ENCODE measurements at places on chromosomes 3 and 15.

- no peak for DNase-seq
Measured at GRCh38 chr3:54488297-54488696, 365.9 kb downstream of the CACNA2D3 start.

DNA sequence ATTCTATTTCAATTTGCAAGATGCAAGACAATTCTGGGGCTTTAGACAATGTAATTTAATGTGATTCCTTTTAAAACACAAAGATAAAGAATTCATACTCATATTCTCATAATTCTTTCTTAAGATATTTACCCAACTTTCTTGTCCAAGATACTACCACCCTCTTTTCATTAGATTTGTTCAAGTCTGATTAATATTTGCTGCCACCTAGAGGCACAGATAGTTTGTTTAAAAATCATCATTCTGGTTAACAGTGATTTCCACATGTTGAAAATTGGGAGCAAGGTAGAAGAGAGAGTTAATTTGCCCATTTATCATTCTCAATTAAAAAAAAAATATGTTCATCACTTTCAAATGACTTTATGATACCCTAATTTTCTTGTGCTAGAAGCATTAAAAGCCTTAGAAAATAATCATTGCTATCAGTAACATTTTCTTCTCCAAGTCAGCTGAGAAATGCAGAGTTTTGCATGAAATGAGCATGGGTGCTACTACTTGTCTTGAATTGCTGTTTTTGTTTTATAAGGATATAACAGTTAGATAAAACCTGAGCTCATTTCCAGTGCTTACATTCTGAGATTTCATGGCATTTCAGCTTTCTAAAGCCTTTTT, 11.6 kb downstream of the TAMM41 start:
- no peak for DNase-seq

GRCh38 chr3:187507905-187508304, 139.7 kb downstream of the RTP4 start:
- DNase-seq, result no peak

DNA sequence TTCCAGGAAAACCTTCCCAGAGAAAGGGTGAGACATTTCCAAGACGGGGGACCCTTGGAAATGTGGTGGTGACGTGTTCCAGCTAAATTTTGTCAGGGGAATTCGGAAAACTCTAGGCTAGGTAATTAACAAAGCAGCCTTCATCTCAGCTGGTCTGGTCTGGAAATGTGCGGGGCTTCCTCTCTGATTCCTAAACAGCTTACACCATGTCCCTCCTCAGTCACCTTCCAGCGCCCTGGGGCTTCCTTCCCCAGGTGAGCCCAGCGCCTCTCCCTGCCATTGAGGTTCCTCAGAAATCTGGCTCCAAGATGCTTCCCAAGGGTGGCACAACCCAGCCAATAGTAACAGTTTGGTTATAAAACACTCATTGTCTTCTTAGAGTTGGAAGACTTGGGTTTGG, 571 bp downstream of the ACAD9 start:
- no peak for DNase-seq

- DNase-seq, result no peak
Measured at GRCh38 chr3:72848703-72849081, 447 bp upstream of the SHQ1 start.

- no peak for DNase-seq
Measured at GRCh38 chr3:149090907-149091306, 4.6 kb upstream of the HLTF start.

GRCh38 chr3:185290266-185290665, 36.4 kb upstream of the EHHADH start:
- no peak for DNase-seq

- DNase-seq, result no peak
Measured at GRCh38 chr3:114809668-114810413, 337.2 kb downstream of the ZBTB20 start.

- DNase-seq, result no peak
Measured at GRCh38 chr15:90209591-90209990, 8.5 kb downstream of the SEMA4B start.

GRCh38 chr3:65352951-65353350, 665.2 kb upstream of the ADAMTS9 start:
- DNase-seq, result no peak

GRCh38 chr15:74212494-74212893, 9.9 kb upstream of the STRA6 start:
- DNase-seq, result no peak

DNA sequence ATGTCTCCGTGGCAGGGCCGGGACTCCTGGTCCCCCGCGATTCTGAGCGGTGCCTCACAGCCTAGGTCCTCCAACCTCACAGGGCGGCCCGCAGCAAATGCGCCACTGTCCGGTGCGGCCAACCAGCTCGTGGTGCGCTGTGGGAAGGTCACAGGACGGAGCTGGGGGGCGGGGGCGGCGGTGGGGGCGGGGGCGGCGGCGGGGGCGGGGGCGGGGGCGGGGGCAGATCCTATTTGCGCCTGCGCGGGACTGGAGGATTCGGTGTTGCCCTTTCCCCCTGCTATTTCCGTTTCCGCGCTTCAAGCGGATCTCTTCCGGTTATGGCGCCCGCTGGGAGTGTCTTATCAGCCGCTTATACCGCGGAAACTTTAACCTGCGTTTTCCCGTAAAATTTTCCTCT, 106.7 kb upstream of the SNRPN start:
- no peak for DNase-seq

DNA sequence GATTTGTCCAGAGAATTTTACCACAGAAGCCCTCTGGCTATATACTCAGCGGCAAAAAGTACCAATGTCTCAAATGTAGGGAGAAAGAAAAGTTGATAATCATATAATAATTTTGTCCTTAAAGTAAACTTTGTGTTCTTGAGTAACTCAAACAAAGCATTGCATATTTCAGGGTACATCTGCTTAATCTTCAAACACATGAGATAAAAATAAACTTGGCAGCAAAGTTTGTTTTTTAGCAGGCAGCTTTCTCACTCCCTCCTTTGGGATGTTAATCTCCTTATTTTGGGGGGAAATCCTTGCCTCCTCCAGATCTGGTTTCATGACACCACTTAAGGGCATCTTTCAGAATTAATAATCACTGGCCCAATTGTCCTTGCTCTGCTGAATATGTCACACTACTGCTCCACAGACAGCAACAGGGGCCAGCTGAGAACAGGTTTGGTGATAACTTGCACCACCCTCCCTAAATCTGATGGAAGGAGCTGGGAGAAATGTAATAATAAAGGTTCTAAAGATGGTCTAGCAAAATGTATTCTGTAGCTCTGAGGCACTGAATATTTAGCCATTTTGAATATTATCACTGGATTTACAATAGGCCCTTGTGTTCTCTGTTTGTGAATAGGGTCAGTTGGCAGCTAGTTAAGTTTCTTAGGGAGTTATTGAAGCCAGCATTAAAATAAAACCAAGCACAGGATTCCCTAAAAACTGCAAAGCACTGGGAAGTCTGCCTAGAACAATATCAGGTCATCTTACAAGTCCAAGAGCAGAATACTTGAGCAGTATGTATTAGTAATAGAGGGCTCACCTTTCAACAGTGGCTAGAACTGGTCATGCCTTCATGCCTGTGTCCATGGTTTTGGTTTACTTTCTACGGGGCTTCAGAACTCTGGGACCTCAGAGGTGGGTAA, 79.2 kb downstream of the EFL1 start:
- DNase-seq, result no peak

GRCh38 chr3:183898028-183898431, 13.3 kb upstream of the PARL start:
- no peak for DNase-seq

- no peak for DNase-seq
Measured at GRCh38 chr3:120196812-120197211, 88.2 kb downstream of the GPR156 start.

- no peak for DNase-seq
Measured at GRCh38 chr15:69075440-69075839, 60.9 kb downstream of the NOX5 start.

GRCh38 chr15:85000937-85001336, 19.3 kb downstream of the PDE8A start:
- DNase-seq, result no peak

DNA sequence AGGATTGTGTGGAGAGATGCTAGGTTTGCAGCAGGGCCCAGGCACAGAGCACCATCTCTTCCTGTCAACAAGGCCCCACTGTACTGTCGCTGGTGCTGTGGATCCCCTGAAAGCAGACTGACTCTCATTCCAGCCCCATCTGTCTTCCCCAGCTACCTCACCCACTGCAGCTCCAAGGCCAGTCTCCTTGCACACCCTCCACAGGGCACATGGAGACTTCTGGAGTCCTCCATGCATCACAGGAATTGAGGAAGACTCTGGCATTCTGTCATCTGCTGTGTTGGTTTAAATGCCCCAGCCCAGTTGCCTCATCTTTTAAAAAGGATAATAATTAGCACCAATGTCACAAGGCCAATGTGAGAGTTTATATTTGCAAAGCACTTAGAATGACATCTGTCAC, 301.2 kb downstream of the RPLP1 start:
- no peak for DNase-seq

DNA sequence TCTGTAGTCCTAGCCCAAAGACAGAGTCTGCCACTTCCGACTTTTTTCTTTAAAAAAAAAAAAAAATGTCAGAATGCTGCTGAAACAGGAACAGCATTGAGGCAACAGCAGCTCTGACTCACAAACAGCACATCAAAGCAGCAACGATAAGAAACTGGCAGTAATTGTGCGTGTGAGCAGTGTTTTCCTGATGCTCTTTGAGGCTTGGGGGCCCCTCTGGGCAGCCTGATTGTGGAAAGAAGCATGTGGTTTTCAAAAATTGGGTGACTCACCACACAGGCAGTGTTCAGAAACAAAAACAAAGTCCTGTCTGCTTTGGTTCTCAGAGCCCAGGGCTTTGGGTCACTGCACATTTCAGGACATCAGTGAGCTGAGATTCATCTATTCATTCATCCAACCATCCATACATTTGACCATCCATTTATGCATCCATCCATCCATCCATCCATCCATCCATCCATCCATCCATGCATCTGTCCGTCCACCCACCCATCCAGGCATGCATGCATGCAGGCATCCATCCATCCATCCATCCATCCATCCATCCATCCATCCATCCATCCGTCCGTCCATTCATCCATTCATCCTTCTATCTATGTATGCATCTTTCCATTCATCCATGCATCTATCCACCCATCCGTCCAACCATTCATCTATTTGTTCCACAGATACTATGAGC, 308.4 kb downstream of the RPLP1 start:
- peak; percentile 68 for DNase-seq

DNA sequence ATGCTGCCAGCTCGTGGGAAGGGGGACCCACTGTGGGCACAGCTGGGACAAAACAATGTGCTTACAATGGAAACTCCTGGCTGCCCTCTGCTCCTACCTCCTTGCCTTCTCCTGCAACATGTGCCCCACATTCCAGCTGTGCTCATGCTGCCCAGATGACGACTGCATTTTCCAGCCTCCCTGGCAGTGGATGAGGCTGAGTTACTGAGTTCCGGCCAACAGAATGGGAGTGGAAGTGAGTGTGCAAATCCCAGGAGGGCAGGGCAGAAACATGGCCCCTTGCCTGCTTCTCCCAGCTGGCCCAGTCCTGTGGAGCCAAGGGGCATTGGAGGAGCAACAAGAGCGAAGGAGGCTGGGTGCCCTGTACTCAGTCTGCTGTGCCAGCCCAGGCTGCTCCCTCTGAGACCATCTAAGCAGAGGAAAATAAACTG, 17.1 kb downstream of the KLF15 start:
- no peak for DNase-seq

DNA sequence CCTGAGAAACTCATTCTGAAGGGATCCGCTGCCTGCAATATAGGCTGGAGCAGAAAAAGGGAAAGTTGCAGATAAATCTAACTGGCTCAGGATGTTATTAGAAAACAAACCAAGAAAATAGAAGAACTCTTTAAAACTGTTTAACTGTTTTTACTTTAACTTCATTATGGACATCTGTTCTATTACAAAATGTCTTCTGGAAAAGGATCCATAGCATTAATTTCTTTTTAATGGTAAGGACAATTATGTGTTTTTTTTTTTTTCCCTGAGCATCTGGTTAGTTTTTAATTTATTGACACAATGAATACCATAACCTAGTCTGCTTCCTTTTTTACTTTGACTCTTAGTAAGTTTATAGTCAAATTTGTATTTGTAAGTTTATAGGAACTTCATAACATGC, 239.5 kb downstream of the NAALADL2 start:
- no peak for DNase-seq

GRCh38 chr3:32438596-32439344, 47.1 kb downstream of the CMTM7 start:
- DNase-seq, result no peak

GRCh38 chr3:171293142-171293782, 166.9 kb downstream of the TNIK start:
- no peak for DNase-seq

DNA sequence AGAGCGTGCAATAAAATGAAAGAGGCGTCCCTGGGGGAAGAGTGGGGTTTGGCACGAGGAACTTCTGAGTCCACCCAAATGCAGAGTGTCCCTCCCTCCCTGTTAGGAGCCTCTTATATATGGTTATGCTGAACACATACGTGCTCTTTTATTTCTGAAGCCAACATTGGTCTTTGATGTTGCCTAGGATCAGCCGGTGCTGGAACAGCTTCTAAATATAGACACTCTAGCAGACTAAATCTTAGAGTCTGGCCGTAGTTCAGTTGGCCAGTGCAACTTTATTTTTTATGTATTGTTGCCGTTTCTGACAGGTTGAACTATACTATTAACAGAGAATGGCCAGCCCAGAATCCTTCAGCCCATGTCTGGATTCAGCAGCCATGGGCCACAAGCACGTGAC, 128.7 kb downstream of the GHSR start:
- no peak for DNase-seq

DNA sequence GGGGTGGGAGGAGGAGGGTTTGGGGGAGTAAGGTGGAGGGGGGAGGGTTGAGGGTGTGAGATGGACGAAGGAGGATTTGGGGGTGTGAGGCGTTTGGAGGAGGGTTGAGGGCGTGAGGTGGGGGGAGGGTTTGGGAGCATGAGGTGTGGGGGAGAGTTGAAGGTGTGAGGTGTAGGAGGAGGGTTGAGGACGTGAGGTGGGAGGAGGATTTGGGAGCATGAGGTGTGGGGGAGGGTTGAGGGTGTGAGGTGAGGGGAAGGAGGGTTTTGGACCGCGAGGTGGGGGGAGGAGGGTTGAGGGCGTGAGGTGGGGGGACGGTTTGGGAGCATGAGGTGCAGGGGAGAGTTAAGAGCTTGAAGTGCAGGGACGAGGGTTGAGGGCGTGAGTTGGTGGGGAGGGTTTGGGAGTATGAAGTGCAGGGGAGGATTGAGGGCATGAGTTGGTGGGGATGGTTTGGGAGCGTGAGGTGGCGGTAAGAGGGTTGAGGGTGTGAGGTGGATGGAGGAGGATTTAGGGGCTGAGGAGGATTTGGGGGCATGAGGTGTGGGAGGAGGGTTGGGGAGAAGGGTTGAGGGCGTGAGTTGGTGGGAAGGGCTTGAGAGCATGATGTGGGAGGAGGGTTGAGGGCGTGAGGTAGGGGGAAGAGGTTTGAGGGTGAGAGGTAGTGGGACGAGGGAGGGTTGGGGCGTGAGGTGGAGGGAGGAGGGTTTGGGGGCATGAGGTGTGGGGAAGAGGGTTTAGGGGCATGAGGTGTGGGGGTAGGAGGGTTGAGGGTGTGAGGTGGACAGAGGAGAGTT, 1.2 kb downstream of the MLF1 start:
- no peak for DNase-seq

Data from activated T-cell treated with anti-CD3 and anti-CD28 coated beads for 48 hours (primary cell).